ENCODE measurements at places on chromosomes 5 and 9.

GRCh38 chr5:162128117-162128516 is 60.5 kb downstream of the GABRG2 start:
- no peak for DNase-seq

- DNase-seq = no peak
Measured at GRCh38 chr5:94748212-94748611, 129.7 kb downstream of the SLF1 start.

GRCh38 chr5:111364992-111365391 is 140.8 kb downstream of the CAMK4 start:
- no peak for DNase-seq

GRCh38 chr9:84266087-84266561 is 74.4 kb downstream of the SLC28A3 start:
- DNase-seq = no peak

- no peak for DNase-seq
Measured at GRCh38 chr5:124132843-124133242, 613.6 kb downstream of the ZNF608 start.

DNA sequence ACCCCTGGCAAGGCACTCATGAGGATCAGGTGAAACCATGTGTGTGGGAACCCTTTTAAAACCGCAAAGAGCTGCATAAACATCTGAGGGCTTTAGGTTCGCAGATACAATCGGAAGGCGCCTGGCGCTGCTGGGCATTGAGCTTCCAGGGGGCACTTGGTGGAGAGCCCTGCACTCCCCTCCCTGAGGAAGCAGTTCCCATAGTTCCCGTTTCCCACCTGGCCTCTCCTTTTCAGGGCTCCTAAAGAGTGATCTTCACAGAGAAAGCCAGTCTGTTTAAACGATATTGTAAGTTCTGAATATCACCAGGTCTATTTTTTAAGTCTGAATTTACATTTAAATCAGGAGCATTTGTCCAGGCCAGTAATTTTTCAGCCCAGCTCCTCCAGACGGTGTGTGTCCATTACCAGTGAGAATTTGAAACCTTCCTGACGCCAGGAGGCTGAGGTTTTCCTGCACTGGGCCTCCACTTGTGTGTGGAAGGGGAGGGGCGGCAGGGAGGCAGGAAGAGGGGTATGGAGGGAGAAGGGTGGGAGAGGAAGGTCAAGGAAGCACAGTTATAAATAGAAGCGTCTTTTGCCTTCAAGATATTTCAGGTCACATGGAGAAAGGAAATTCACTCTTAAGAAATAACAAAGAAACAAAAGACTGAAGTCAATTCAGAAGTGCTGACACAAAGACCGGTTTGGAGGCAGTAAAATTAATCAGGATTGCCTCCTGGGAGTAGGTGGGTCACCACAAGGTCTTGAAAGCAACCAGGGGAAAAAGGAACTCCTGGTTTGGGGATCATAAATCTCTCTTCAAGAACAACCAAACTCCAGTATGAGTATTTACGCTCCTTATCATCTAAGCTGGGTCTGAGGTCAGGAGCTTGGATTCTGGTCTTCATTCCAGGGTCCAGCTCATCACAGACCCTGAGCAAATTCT is 14.3 kb upstream of the MGAT1 start:
- DNase-seq = no peak

- DNase-seq = no peak
Measured at GRCh38 chr5:122805481-122805880, 30.6 kb downstream of the SNX2 start.

DNA sequence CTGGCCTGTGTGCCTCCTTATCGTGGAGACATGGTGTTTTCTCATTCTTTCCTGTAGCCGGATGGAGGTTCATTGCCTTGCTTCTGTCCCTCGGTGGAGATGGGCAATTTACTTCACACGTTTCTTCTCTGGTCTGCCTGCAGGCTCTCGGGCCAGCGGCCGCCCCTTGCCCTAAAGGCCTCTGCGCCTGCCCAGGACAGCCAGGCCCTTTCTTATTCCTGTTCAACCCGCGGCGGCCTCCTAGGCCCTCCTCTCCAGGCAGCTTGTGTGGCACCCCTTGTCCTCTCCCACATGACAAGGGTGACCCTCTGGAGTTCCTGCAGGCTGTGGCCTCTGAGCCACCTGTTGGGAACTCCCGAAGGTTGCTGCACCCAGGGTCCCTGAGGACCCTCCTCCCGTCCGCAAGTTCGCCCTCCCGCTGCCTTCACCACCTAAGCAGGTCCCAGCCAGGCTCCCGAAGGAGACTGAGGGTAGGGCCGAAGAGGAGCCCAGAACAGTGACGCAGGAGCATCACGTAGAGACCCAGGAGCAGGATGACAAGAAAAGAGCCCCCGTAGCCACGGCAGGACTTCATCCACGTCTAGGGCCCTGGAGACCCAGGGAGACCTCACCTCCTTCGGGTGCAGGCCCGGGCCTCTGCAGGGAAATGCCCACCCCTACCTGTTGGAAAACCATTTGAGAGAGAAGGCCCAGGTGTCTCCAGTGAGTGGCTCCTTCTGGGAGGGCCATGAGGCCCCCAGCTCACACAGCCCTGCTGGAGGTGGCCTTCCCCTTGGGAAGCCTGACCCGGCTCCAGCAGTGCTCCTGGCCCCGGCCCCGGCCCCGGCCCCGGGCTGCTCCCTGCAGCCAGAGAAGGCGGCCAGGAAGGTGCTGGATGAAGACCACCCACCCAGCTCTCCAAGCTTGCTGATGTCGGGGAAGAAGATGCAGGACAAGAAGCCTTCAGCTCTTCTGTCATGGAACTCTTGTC is 291.4 kb downstream of the TLE4 start:
- DNase-seq = no peak

GRCh38 chr9:134981829-134982228 is 64.1 kb upstream of the FCN1 start:
- DNase-seq = no peak

- DNase-seq = peak; percentile 10
Measured at GRCh38 chr5:114449860-114450421, 88.1 kb downstream of the KCNN2 start.

Measured in CD4-positive, alpha-beta T cell treated with Interleukin-15 for 4 hours (primary cell).